ENCODE measurements at places on chromosomes 5 and 9. TPM values are rescaled to one million over a fixed set of nuclear protein-coding genes. Genes with fewer than 3 reads are reported as not detected.

GRCh38 chr5:90410178-90410762 is 714 bp upstream of the CETN3 start:
- no peak for DNase-seq

DNA sequence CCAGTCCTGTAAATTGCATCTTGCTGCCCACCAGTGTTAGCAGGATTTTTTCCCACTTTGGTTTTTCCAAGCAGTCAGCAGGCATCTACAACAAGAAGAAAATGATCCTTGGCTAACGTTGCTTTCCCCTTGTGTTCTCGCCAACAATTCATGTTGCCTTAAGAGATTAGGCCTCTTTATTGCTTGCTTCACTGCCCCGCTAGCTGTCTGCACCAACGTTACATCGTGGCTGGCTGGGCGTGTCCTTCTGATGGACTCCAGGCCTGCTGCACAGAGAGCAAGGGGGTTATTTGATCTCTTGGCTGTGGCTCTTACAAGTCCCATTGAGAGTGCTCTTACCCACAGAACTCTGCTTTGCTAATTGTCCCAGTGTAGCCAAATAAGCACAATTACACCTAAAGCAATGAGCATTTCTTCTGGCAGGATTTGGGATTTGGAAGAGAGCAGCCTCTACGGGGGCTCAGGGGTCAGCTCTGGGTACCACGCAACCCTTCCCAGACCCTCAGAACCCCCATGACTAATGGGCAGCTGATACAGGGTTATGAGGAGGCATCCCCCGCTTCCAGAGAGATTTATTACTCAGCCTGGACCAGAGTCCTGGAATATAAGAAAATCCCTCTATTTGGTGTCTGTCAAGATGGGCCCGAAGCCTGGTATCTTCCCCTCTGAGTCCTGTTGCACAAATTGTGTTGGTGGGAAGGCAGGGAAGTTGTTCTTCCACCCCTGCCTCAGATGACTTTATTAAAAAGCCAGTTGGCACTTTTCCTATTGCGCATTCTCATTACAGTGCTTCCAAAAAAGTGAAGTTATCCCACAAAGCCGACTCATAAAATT is 17.6 kb downstream of the DCANP1 start:
- DNase-seq: no peak

GRCh38 chr5:111973961-111974360 is 217.0 kb upstream of the NREP start:
- no peak for DNase-seq

GRCh38 chr5:75446068-75446467 is 65.4 kb downstream of the CERT1 start:
- no peak for DNase-seq

DNA sequence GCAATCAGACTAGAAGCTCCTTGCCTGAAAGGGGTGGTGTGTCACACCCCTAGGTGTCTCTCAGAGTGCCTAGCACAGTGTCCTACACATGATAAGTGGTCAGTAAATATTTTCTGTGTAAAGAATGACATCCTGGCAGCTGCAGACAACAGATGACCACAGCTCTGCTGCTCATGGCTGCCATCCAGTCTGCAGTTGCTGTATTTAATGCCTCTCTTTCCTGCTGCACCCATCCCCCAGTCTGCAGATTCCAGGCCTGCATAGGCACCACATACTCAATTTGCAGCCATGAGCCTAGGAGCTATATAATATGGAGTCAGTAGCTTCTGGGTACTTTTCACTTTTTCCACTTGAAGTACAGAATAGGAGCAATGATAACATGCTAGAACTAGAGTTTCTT is 94.9 kb upstream of the NR4A3 start:
- DNase-seq: no peak

DNA sequence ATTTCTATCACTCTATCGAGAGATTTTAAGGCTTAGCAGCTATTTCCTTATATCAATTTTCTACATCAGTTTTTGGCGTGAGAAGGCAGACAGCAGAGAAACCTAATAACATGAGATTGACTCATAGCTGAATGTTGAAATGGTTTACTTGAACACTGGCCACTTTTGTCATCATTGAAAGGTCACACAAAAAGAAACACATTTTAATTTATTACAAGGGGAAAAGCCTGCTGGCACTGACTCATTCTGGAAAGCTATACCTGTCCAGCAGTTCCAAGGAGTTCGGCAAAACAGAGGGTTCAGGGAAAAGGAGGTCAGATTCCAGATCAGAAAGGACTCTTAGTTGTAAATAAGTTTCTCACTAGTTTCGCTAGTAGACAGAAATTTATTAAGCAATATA is 566.4 kb downstream of the DNAH5 start:
- no peak for DNase-seq

DNA sequence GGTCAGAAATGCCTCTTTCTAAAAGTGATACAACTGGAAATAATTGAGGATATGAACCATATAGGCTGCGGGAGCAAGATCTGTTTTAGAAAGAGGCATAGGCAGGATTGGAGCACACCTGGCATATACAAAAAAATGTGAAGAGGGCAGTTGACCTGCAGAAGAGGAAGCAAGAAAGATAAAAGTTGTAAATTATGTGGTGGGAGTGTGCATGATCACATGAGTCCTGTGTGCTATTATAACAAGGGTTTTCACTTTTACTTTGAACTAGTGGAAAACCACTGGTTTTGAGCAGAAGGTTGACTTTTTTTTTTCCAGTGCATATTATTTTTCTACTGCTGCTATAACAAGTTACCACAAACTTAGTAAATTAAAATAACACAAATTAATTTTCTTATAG is 489.3 kb downstream of the ANXA1 start:
- no peak for DNase-seq

DNA sequence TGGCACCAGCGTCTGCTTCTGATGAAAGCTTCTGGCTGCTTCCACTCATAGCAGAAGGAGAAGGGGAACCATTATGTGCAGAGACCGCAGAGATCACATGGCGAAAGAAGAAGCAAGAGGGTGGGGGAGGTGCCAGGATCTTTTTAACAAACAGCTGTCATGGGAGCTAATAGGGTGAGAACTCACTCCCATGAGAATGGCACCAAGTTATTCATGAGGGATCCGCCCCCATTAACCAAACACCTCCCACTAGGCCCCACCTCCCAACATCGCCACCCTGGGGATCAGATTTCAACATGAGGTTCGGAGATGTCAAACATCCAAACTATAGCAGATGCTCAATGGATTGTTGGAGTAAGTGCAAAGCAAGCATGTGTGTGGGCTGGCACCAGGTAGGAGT is 125.8 kb upstream of the SLIT3 start:
- DNase-seq: no peak

- DNase-seq: no peak
Measured at GRCh38 chr5:141389153-141390042, 1.9 kb downstream of the PCDHGB4 start.

Gene SGCD
- not detected for total RNA-seq

Gene FOXD4L3
- not detected for total RNA-seq

Gene TSSK1B
- not detected for total RNA-seq

Gene SLC46A2
- total RNA-seq: not detected

Gene CDKN2B
- 0.62 TPM for total RNA-seq

Gene CMYA5
- total RNA-seq: 0.11 TPM

Measured in activated T-helper 2 cell treated with anti-CD3 and anti-CD28 coated beads, Interferon-gamma antibody, Interleukin-2, Interleukin-4, amounts not matched to agents 10 μg/mL and 5 μg/mL and 100 μg/mL, durations not matched to agents 14 hours and 24 hours and 36 hours (primary cell).